ENCODE measurements at places on chromosomes 2 and 18.

- no peak for ATAC-seq
These were observed 7.6 kb downstream of the APCDD1 start for GRCh38 chr18:10461989-10462388.

GRCh38 chr2:235533616-235534385, 40.0 kb downstream of the AGAP1 start:
- ATAC-seq = no peak

- ATAC-seq = no peak
These were observed 40.0 kb upstream of the GLS start for GRCh38 chr2:190840569-190841172.

- ATAC-seq = no peak
These were observed 84.5 kb upstream of the RBBP8 start for GRCh38 chr18:22848615-22849014.

DNA sequence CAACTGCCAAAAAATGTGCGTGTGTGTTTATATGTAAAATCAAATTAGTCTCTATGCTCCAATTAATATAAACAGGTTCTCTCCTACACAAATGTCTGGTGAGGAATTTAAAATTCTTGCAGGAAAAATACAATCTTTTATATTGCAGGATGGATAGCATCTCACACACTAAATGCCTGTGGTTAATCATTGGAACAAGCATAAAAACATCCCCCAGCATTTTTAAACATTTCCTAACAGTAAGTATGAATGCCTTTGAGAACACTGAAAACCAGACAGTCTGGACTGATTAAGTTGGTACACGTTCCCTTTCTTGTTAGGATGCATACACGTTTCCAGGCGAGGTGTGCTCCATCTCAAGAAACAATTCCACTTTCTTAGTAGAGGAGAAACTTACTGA, 29.9 kb upstream of the PDE1A start:
- ATAC-seq = no peak

GRCh38 chr2:23859983-23860382, 66.9 kb downstream of the ATAD2B start:
- no peak for ATAC-seq

GRCh38 chr2:185471441-185471840, 267.2 kb upstream of the FSIP2 start:
- no peak for ATAC-seq

- no peak for ATAC-seq
These were observed 21.2 kb upstream of the HNMT start for GRCh38 chr2:137942833-137943677.

DNA sequence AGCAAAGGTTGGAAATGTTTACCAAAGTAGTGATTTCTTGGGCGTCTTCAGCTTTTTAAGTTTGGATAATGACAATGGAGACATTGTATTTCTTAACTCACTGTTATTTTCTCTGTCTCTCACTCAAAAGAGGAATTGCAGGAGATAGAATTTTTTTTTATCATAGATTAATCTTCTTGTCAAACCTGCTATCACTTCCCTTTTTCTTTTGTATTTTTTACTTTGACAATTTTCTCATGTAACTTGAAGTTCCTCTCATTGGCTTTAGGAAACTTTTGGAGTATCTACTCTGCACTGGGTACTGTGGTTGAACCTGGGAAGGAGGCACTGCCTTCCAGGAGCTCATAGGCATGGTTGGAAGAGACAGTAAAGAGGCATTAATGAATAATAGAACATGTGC, 489.1 kb downstream of the CNTNAP5 start:
- ATAC-seq = no peak

GRCh38 chr2:64819774-64820688, 166.3 kb upstream of the SERTAD2 start:
- ATAC-seq = peak; percentile 97

- no peak for ATAC-seq
These were observed 144.4 kb downstream of the MREG start for GRCh38 chr2:215868846-215869543.

DNA sequence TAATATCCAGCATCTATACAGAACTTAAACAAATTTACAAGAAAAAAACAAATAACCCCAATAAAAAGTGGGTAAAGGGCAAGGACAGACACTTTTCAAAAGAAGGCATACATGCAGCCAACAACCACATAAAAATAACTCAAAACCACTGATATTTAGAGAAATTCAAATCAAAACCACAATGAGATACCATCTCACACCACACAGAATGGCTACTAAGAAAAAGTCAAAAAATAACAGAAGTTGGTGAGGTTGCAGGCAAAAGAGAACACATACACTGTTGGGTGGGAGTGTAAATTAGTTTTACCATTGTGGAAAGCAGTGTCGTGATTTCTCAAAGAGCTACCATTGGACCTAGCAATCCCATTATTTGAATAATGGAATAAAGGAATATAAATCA, 1973.9 kb upstream of the LRRTM1 start:
- ATAC-seq = no peak

- peak; percentile 89 for ATAC-seq
These were observed 23.7 kb upstream of the SCYGR1 start for GRCh38 chr2:227411320-227411989.

GRCh38 chr2:11746376-11746806, at the start of gene LPIN1:
Gene LPIN1, plus strand, starts transcription at chr2:11746632. Its CDS starts 18,910 bp downstream, at chr2:11765542.
- ATAC-seq = peak; percentile 66

GRCh38 chr18:74142252-74142651, 5.4 kb downstream of the FBXO15 start:
- no peak for ATAC-seq

DNA sequence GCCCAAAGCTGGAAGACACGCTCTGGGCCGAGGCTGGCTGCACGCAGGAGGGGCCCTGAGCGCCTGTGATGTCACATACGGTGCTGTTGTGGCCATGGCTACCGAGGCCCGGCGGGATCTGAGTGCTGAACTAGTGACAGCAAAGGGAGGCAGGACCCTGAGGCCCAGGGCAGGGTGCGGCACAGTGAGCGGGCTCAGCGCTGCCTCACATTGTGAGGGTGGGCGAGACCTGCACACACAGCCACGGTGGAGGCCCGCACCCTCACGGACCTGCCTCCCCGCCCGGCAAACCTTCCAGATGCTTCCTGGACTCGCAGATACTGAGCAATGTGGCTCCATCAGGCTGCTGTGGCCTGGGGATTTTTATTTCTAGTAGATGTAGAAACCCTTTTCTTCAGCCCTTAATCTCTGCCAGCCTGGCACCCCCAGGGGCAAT, 133.8 kb upstream of the CTDP1 start:
- ATAC-seq = no peak

DNA sequence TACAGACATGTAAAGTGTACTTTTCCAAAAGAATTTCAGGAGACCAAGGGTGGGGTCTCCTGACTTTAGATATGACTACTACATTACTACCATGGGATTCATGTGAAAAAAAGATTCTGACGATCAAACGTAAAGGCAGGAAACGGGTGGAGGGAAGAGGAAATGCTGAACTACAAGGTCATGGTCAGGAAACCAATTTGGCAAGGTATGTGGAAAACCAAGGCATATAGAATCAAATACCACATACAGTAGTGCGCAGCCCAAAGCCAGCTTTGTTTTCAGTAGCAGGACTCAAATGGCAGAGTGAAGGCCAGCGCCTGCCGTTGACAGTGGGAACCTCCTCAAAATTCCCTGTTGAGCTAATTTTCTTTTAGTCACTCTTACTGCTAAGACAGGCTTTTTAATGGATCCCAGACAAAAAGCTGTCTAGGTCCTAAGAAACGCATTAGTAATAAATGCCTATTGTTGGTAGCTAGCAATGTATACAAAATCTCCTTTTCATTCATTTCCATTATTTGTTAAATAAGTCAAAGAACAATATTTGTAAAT, 57.6 kb upstream of the SERTAD2 start:
- ATAC-seq = no peak

GRCh38 chr2:241068942-241069810, 32.9 kb downstream of the MTERF4 start:
- ATAC-seq = no peak

Measured in activated CD4-positive, CD25-positive, alpha-beta regulatory T cell treated with anti-CD3 and anti-CD28 coated beads, Interleukin-2, amount 50 U/mL, for 24 hours (primary cell).